ENCODE measurements at places on chromosomes 2 and 18.
A peak's percentile ranks its signal among the peaks of the same experiment; 100 is the strongest.

- DNase-seq = no peak
These were observed 43.0 kb downstream of the FTCDNL1 start for GRCh38 chr2:199807966-199808365.

GRCh38 chr2:153990771-153991170, 119.0 kb downstream of the GALNT13 start:
- no peak for DNase-seq

- no peak for DNase-seq
These were observed 443.1 kb downstream of the CCDC85A start for GRCh38 chr2:56626927-56627326.

DNA sequence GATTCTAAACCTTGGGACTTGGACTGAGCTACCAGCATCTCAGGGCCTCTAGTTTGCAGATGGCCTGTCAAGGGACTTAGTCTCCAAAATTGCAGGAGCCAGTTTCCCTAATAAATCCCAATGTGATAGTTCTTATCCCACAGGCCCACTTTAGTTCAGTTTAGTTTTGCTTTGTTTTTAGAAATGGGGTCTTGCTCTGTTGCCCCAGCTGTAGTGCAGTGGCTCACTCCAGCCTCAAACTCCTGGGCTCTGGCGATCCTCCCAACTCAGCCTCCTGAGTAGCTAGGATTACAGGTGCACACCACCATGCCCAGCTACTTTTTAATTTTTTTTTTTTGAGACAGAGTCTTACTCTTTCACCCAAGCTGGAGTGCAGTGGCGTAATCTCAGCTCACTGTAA, 2.6 kb upstream of the SF3B1 start:
- DNase-seq = no peak

DNA sequence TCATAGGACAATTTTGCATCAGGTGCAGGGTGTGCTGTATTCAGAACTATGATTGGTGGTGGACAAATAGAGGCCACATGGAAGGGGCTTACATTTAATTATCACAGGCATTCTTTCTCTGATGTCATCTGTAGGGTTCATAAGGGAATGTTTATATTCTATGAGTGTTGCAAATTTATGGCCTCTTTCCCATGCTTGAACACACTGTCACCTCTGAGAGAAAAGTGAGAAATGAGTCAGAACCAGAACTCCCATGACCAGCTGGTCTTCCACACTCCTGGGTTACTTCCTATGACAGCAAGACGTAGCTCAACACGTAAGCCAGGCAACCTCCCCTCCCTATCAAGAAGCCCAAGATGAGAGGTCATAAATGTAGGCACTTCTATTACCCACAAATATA, 310.8 kb downstream of the PIEZO2 start:
- no peak for DNase-seq

DNA sequence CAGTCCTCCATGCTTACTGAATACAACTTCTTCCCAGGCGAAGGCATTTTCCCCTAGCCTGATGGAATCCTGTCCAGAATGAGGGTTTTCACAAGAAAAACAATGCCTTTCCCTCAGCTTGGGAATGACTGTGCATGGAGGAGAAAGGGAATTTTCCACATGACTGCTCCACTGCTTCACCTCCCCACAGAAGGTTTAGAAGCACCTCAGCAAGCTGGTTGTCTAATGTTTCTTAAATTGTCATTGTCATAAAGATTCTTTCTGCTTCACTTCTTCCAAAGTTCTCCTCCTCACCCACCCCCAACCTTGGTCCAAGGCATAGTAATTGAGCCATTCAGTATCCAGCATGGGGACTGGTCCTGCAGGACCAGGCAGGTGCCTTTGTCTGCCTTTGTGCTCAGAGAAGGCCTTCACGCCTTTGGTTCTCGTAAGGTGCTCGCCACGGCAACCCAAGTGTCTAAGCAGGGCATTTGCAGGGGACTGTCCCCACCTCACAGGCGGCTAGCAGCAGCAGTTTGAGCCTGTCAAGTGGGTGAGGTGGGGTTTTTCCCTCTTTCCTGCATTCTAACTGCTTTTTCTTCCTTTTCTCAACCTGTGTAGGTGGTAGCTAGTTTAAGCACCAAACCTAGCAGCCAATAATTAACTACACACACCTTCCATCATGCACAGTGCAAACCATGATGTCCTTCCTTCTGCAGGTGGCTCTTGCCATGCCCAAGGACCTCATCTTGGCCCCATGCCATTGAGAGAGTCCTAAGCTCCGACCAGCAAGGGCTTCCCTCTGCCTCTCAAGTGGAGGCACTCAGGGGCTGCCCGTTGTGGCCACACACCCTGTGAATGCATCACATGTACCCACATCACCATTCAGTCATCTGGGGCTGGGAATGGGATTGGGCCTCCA, 65.7 kb upstream of the BCL2L11 start:
- DNase-seq = no peak

GRCh38 chr2:159562248-159562647, 54.1 kb downstream of the BAZ2B start:
- DNase-seq = peak; percentile 46

GRCh38 chr2:239883326-239884050, 141.7 kb downstream of the NDUFA10 start:
- DNase-seq = no peak

GRCh38 chr2:226554701-226555100, 244.9 kb downstream of the IRS1 start:
- no peak for DNase-seq

- DNase-seq = no peak
These were observed 104.9 kb upstream of the CAVIN2 start for GRCh38 chr2:191951832-191952231.

DNA sequence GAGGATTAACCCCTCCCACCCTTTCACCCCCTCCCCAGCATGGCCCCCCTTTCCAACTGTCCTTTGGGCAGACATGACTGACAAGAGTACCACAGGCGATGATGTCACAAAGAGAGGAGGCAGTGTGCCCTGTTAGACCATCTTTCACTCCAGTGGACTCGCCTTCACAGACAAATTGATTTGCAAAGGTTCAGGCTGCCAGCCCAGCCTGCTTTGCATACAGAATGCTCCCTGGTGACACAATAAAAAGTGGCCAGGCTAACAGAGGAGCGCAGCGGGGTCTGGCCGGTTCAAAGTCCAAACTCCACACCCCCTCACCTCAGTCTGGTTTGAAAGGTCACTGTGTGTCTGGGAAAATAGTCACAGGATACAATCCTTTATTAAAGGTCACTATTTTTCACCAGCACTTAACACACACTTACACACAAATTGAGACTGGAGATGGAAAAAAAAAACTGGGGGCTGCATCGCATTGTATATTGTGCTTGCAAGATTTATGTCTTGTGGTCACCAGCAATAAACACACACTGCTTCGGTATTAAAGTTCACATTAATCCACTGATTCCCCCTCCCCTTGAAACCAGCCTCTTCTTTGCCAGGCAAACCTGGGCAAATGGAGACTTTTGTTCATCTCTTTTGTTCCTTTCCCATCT, 236.9 kb downstream of the BCL11A start:
- DNase-seq = no peak

- no peak for DNase-seq
These were observed 73.3 kb downstream of the KCNG2 start for GRCh38 chr18:79871026-79871390.

- DNase-seq = no peak
These were observed 113.0 kb downstream of the EML6 start for GRCh38 chr2:54836477-54836876.

DNA sequence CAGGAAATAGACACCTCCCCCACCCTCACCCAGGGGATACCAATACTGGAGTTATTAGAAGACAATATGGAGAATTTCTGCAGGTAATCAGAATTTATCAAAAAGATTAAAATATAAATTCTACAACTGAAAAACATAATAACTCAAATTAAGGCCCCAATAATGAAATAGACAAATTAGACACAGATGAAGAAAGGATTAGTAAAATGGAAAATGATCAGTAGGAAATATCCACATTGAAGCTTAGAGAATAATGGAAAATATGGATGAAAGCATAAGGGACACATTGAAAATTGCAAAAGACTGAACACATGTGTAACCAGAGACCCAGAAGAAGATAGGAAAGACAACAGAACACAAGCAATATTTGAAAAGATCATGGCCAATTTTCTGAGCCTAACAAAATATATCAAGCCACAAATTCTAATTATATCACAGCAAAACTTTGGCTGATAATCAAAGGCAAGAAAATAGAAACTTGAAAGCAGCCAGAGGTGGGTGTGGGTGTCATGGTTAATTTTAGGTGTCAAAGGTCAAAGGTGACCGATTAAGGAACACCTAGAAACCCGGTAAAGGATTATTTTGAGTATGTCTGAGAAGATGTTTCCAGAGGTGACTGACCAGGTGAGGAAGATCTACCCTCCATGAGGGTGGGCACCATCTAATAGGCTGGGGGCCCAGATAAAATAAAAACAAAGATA, 28.2 kb downstream of the BOK start:
- no peak for DNase-seq

DNA sequence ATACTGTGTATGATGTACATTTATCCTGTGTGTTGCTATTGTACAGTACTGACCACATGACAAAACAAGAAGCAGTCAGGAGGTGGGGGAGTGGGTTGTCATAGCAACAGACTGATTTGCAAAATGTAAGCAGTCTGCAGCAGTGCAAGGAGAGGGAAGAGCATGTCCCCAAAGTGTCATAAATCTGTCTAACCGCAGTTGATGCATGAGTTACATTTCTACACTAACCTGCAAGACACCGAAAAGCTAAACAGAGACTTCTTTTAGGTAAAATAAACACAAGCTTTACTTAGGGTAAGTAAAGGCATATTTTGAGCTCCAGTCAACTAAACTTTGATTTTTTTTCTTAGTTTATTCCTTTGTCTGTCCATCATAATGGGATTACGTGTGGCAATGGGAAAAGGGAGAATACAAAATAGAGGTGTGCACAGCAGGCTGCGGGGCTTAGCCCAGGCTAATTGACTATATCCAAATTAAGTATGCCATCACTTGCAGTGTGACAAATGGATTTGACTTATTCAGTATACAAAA, 134.5 kb downstream of the MEIS1 start:
- peak; percentile 23 for DNase-seq

DNA sequence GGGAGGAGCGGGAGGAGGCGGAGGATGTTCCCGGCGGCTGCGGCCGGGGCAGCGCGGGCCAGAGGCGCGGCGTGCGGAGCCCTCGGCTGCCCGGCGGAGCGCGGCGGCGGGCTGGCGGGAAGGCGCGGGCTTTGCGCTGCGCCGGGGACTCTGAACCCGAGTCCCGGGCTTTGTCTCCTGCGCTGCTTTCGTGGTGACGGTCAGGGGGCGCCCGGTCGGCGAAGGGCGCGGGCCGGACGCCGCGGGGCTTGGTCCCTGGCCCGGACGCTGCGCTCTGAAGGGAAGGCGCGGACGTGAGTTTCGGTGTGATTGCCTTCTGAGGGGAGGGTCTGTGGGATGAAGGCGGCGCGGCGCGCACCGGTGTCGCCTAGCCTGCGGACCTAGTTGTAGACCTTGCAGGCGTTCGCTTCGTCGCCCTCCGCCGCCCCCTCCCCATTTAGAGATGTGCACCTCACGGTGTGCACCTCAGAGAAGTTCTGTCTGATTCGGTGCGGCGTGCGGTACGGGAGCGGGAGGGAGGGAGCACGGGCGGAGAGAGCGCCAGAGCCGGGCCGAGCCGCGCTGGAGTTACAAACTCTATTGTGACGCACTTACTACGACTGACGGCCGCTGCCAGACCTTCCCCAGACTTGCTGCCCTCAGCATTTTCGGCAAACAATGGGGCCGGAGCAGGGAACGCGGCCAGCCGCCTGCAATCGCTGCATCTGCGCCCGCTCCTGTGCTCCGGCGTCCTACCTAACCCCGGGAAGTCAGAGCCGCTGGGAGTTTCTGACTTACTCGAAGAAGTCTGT, 2.1 kb downstream of the BCL2L11 start:
- DNase-seq = no peak

GRCh38 chr2:134724341-134724740, 5.5 kb upstream of the TMEM163 start:
- DNase-seq = no peak

GRCh38 chr2:157468931-157469708, 25.2 kb upstream of the CYTIP start:
- DNase-seq = peak; percentile 63

DNA sequence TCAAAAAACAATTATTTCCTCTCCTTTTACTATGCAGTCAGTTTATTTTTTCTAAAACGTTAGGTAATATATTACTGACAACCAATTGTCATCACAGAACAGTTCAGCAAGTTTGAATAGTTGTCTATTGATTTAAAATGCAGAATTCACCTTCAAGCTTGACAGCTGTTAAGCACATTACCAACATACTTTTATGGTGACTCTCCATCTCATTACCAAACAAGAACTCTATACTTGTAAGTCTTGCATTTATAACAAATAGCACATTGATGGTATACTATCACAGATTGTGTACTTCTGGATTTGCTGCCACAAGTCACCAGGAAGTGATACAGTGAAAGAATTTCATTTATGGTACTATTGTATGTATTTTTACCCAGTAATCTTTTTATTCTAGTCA, 99.4 kb upstream of the PPP1CB start:
- DNase-seq = no peak

DNA sequence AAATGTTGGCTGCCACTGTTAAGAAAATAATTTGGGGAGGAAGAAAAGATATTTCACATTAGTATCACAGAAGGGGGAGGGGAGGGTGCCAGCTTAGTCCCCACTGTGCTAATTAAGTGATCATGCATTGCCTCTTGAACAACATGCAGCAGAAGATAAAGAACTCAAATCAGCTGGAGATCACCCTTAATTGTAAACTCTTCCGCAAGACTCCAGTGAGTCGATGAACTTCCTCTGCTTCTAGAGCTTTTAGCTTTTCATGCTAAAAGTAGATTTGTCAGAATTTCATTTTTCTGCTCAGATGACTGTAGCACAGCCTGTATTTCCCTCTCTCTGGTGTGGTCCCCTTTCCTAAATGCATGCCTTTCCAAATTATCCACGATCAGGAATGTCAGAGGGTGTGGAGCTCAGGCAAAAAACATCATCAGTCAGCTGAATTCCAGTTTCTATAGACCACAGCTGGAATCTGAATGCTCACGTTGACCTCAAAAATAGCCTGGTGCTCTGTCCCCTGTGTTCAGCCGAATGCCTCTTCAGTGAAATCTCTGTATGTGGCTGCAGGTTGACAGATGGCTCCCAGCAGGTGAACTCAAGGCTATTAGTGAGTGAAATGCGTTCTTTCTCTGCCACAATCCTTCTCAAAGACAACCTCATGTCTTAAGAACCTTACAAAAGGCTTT, 156.8 kb upstream of the UNC80 start:
- DNase-seq = no peak

DNA sequence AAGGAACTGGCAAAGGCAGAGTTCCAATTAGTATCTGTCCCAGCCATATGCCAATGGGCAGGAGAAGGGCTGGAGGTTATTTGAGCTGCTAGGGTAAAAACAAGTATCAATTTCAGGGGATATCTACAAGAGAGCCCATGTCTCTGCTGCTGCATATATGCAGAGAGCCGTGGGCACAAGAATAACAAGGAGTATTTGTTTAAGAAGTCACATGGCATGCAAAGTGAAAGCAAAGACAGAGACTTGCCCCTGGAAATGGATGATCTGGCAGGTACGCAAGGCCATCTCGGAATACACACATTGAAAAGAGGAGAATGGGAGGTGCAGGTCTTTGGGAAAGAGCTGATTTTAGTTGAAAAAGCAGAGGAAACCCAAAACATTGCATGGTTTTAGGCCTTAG, 170.6 kb downstream of the EVA1A start:
- DNase-seq = no peak

GRCh38 chr18:4405965-4406364, 49.1 kb downstream of the DLGAP1 start:
- no peak for DNase-seq
